Pulmonary artery endothelial cell (primary cell): ENCODE measurements at places on chromosomes 2 and 18. TPM values are rescaled to one million over a fixed set of nuclear protein-coding genes. Genes with fewer than 3 reads are reported as not detected.

TCF23 gene
- not detected in 2 replicates for total RNA-seq

CXCR1 gene
- not detected in 2 replicates for total RNA-seq

PSMA8 gene
- not detected in 2 replicates for total RNA-seq

DNA sequence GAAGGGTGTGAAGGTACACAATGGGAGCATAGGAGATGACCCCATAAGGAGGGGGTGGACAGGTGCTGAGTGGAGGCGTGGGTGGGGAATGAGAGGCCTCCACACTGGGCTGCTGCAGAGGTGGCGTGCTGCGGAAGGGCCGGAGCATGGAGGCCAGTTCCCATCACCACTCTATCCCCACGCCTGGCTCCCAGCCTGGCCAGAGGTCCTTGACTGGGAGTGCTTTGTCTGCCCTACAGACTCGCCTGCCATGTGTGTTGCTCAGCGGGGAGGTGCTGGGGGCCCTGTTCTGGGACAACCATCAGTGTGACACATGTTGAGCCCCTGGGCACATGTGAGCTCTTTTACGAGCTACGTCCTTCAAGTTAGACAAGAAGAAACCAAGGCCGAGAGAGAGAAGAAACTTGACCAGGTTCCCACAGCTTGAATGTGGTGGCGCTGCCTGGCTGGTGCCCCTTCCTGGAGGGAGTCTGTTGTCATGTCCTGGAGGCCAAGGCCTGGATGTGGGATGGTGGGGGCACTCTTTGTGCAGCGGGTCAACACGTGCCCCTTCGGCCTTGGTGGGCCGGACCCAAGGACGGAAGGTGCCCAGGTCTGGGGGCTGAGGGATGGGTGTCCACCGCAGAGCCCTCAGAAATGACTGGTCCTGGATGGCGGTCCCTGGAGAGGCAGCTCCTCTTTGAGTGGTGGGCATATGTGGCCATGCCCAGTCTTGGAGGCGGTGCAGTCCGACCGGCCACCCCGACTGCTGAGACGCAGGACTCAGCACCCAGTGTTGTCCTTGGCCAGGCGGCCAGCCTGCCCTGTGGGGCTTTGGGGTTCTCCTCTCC, 1.2 kb upstream of the INPP5D start:
- no peak for DNase-seq

- DNase-seq: no peak
These were observed 2.4 kb downstream of the CHRNA1 start for GRCh38 chr2:174761837-174762236.

DNA sequence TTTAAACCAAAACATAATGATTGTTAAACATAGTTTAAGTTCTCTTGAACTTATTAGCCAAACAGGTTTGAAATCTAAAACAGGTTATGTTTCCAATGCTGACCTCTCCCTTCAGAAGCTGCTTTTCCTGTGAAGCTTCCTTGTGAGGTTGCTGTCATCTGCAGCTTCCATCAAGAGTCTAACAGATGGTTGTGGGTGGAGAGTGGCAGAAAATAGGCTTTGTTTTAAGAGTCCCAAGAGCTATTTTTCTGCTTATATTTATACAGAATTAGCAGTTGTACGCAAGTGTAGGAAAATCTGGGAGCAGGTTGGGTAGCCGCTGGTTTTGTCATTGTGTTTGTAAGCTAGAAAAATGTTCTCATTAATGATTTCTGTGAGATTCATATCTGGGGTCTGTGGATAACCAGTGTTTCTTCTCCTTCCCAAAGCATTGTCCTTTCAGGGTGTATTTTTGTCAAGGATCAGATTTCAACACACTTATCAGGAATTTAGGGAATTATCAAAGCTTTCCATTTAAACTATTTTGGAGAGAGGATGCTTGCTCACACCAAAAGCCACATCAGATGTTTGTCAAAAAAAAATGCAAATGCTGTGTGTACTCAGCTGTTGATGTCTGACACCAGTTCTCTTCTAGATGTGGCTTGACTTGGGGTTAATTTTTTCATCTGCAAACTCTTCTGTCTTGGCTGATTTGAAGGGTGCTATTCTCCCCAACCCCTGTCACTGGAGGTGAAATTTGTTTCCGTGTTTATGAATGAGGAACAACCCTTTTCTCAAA, 78.1 kb upstream of the KIF5C start:
- DNase-seq: no peak

GRCh38 chr2:220057391-220057790, 430.0 kb downstream of the SLC4A3 start:
- DNase-seq: no peak

- DNase-seq: no peak
These were observed 67.5 kb downstream of the TANC1 start for GRCh38 chr2:159035790-159036411.

DNA sequence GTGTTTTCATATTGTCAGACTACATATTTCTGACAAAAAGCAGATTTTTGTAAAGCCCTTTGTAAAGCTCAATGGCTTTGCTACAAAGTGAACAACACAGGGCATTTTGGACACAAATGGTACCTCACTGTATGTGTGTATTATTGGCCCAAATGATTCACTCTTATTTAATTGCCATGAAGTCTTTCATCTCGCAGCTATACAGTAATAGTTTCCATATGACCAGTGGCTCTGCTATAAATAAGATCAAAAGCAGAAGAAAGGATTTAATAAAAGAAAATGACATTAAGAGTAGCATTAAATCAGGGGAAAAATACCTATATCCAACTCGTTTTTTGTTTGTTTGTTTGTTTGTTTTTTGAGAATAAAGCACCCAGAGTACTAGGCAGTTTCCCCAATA, 284.0 kb upstream of the CCDC68 start:
- DNase-seq: no peak

- no peak for DNase-seq
These were observed 138.2 kb downstream of the TMEM131 start for GRCh38 chr2:97857553-97857952.

GRCh38 chr2:147501968-147502367, 342.9 kb upstream of the ACVR2A start:
- no peak for DNase-seq

DNA sequence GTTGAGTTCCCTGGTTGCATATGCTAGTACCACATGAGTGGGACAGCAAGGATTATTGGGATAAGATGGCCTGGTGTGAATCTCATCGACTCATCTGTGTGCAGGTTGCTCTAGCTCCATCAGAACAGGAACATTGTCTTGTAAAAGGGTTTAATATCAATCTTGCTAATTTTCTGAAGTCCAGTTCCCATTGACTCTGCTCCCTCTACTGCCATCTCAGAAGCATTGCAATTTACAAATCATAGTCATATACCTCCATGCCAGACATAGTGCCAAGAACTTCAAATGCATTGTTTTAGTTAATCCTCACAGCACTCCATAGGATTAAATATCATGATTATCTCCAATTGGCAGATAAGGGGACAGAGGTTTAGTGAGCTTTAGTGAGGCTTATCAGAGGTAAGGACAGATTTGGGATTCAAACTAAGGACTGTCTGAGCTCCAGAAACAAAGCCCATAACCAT, 4.8 kb upstream of the STAT4 start:
- DNase-seq: peak; percentile 15

DNA sequence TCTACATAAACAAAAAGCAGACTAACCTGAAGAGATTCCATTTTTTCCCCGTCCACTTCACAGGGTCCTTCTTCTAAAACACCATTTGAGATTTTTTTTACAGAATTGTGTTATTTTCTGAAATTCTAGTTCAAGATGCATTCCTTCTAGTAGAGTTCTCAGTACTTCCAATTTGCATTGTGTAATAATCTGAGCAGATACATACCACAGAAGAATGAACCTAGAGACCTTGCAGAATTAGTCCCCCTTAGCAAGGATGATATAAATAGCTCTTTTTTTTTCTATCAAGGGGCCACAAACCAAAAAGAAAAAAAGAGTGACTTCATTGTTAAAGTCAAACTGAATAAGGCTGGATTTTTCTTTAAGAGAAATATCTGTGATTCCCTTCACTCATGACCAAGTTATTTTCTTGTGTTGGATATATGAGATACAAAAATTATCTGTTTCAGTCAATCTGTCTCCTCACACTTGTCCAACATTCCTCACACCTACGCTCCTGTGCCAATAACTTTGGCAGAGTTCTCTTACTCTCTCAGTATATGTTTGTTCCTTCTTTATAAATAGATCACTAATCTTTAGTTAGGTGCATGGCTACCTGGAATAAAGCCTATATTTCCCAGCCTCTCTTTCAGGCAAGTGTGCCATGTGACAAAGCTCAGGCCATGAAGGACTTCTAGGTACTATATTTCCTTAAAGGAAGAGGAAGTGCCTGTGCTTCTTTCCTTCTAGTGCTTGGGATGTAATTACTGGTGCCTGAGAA, 183.5 kb downstream of the ZNF385B start:
- DNase-seq: no peak
